EL (cell line): ENCODE measurements at places on chromosomes 1 and 21.
A peak's percentile ranks its signal among the peaks of the same experiment; 100 is the strongest.

DNA sequence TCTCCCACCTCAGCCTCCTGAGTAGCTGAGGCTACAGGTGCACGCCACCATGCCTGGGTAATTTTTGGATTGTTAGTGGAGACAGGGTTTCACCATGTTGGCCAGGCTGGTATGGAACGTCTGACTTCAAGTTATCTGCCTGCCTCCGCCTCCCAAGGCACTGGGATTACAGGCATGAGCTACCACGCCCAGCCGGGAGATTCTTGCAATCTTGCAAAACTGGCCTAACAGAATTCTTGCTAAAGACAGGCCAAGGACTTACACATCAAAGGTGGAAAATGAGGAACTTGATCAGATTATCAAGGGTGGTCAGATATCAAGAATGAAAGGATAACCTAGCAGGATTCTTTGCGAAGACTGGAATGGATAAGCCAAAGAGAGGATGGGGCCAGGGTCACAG lies 98.3 kb upstream of the TIAM1 start:
- no peak for DNase-seq

GRCh38 chr1:87203904-87204303 lies 124.8 kb upstream of the LMO4 start:
- DNase-seq: peak; percentile 57

DNA sequence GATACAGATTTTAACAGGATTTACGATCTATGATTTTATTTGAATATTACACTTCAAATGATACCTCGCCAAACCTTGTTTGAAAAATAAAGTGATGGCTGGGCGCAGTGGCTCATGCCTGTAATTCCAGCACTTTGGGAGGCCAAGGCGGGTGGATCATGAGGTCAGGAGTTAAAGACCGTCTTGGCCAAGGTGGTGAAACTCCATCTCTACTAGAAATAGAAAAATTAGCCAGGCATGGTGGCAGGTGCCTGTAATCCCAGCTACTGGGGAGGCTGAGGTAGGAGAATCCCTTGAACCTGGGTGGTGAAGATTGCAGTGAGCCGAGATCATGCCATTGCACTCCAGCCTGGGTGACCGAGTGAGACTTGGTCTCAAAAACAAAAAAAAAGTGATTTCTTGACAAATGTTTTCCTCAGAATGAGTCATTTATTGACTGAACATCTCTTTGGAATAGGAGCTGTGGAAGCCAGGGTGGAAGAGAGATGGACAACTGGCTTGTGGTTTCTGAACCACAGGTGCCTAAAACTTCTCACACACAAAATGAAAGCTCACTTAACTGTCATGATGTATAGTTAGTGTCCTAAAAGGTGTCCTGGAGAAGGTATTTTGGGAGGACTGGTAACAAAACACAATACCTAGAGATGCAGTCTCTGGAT lies 11.9 kb downstream of the PKNOX1 start:
- DNase-seq: no peak

DNA sequence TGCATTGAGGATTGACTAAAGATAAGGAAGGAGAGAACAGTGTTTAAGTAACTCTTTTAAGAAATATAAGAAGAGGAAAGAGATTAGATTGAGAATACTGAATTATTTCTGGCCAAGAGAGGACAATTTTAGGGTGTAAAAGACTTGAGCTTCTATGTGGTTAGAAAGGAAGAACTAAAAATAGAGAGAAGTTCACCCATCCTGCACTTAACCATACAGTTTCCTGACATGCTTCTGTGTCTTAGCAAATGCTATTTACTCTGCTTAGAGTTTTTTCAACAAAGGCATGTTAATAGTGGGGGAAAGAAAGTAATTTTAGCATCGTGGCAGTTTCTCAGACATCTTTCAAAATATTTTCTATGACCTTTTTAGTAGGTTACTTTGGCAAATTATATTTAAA lies 122.8 kb upstream of the GPR52 start:
- no peak for DNase-seq

DNA sequence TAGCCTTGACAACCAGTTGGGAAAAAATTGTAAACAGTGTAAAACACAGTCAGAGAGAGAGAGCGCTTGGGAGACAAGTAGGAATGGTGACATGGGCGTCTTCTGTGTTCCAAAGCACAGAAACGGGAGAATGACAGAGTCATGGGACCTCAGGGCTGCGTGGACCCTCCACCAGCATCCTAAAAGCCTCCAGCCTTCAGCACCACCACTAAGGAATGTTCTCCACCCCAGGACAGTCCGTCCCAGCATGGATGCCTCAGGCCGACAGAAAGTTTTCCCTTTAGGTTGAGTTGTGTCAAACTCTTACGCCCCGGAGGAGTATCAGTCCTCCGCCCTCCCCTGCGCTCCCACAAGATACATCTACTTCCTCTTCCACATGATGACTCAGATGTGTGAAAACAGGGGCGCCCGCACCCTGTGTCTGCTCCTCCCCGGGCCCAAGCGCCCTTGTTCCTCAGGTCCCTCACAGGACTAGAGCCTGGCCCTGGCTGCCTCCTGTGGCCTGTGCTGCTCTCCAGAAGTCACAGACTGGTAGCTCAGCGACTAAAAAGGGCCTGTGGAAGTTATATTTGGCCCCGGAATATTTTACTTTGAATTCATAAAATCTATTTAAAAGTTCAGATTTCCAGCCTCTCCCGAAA lies 63.9 kb upstream of the EFHD2 start:
- DNase-seq: no peak
